Osteoblast (primary cell): ENCODE measurements at places on chromosomes 4 and X. TPM values are rescaled to one million over a fixed set of nuclear protein-coding genes. Genes with fewer than 3 reads are reported as not detected.

Gene GABRE
- 32.1 and 33.3 TPM in 2 replicates for total RNA-seq

DNA sequence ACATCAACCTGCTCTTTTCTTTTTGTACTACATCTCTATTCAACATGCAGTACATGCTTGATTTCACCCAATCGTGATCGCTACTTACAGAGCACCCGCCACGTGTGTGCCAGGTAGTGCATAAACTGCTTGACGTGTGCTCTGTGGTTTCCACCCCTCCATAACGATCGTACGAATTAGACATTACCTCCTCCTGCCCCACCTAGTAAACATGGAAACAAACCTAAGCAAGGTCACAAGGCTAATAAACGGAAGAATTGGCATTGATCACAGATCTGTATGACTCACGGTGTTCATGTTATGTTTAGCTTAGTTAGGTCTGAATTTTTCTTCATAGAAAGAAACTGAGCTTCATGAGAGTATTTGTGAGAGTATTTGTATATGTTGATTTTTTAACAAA is 64.1 kb downstream of the STX18 start:
- no peak for DNase-seq

- peak; percentile 65 for DNase-seq
Measured at GRCh38 chr4:30718641-30719453, 1.3 kb upstream of the PCDH7 start.

GRCh38 chr4:15003401-15003890 is 1.2 kb downstream of the CPEB2 start:
- DNase-seq: peak; percentile 88

- no peak for DNase-seq
Measured at GRCh38 chr4:54237770-54238169, 8.7 kb downstream of the PDGFRA start.
